ENCODE measurements at places on chromosomes 3 and 15.

DNA sequence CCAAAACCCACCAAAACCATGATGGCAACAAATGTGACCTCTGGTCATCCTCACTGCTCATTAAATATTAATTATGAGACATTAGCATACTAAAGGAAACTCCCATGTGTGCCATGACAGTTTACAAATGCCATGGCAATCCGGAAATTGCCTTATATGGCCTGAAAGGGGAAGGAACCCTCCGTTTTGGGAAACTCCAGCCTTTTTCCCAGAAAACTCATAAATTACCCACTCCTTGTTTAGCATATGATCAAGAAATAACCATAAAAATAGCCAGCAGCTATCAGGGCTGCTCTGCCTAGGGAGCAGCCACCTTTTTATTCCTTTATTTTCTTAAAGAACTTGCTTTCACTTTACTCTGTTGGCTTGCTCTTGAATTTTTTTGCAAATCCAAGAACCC lies 992.7 kb downstream of the NTRK3 start:
- no peak for DNase-seq

DNA sequence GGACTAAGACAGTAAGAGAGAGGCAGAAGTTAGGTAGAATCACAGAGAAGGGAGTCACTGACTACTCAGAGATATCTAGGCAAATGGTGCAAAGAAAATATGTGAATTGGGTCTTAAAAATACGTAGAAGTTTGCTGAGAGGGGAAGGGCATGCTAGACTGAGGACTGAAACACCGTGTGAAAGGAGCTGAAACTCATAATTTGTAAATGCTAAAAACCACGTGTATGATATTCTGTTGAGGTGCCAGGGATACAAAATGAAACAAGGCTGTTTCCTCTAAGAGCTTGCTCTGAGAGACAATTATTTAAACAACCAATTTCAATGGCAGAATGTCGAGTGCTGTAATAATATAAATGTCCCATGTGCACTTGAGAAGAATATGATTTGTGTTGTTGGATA lies 47.2 kb downstream of the NCK1 start:
- no peak for DNase-seq

GRCh38 chr15:25931851-25932250 lies 68.7 kb upstream of the ATP10A start:
- DNase-seq = peak; percentile 36

- DNase-seq = no peak
Observed at GRCh38 chr3:123110282-123110975, 43.6 kb downstream of the PDIA5 start.

GRCh38 chr15:85542895-85543331 lies 162.5 kb downstream of the AKAP13 start:
- DNase-seq = peak; percentile 29

DNA sequence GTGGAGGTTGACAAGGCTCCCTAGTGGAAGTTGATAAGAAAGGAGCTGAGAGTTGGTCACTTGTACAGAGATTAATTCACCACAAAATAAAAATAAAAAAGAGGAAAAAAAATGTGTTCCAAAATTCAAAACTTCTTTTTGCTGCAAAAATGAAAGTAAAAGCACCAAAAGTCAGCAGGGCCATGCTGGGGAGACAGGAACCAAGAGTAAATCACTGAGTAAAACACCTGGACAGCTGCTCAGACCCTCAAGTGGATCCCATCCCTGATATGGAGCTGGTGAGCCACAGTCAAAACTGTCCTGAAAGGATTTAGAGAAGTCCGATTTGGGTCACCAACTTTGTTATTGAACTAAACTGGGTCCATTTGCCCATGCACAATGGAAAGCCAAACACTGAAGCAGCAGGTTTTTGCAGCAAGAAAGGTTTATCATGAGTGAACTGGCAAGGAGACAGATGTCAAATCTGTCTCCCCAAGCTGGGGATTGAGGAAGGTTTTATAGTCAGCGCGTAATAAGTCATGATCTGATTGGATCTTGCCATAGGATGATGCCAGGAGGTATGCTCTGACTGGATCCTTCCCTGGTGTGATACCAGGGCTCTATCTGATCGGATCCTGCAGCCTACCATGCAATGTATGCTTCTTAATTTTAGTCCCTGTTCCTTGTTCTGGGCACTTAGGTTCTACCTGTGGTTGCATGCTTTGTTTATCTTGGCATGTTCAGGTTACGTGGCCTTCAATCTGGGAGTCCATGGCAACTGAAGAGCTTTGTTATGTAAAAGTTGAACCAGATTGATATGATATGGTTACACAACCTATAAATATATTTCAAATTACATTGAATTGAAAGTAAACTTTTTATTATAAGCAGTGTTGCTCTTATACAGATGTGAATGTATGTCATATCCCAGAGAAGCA lies 313.2 kb downstream of the POLQ start:
- no peak for DNase-seq

GRCh38 chr3:31294430-31295149 lies 238.1 kb upstream of the STT3B start:
- no peak for DNase-seq

DNA sequence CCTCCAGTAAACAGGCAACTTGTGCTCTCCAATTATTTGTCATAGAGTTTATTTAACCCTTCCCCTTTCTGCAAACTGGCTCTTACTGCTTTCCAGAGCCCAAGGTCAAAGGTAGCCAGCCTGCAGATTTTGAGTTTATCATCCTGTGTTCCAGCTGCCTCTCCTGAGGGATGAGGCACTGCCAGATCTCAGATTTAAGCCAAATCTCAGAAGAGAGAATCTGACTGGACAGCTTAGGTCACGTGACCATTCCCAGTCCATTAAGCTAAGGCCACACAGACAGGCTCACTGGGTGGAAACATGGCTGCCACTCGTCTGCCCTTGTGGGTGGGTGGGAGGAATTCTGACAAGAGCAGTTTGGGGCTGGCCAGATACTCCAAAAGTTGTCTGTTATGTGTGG lies 8.6 kb upstream of the SIAH2 start:
- DNase-seq = no peak

DNA sequence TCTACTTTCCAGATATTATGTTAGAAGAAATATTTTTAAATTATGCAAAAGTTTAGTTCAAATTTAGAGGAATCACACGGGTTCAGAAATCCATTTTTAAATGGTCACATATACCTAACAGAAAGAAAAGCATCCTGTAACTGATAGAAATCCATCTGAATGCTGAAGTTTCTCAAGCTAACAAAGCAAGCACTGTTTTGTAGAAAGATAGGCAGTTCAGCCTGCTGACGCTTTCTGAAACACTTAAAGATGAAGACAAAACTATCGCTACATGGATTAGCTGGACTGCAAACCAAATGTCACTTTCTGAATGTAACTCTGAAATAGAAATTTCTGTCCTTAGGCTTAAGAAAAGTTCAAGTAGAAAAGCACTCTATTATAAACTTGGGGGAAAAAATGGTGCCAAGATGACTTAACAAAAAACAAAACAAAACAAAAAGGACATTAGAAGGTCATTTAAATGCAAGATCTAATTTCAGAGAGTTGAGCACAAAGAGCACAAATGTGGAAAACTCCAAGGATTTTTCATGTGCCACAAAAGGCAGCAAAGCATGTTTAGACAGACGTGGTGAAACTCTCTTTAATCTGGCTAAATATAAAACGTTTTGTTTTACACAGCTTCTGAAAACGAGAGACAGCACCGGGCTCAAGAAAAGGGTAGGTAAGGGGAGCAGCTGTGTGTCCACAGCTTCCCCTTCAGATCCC lies 1.2 kb downstream of the PLOD2 start:
- no peak for DNase-seq

- no peak for DNase-seq
Observed at GRCh38 chr15:53710906-53711305, 48.6 kb downstream of the WDR72 start.

GRCh38 chr3:141914311-141914710 lies 37.9 kb downstream of the ATP1B3 start:
- DNase-seq = no peak

DNA sequence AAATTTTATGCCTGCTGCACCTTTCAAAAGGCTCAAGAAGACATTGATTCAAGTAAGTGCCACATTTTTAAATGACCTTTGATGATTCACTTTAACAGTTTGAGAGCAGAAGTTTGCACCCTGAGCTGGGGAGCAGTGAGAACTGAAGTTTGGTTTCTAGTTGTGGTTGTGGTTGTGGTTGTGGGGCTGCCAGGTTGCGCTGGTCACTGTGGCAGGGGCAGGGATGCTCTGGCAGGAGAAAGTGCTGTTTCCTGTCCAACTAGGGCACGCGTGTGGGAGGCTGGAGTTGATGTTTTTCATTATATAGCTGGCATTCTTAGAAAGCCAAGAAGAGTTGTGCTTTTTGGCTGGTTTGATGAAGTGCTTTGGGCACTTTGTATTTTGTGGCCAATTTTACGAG lies 339.7 kb upstream of the NR2F2 start:
- no peak for DNase-seq

- DNase-seq = no peak
Observed at GRCh38 chr3:152234657-152235375, 33.9 kb upstream of the MBNL1 start.

DNA sequence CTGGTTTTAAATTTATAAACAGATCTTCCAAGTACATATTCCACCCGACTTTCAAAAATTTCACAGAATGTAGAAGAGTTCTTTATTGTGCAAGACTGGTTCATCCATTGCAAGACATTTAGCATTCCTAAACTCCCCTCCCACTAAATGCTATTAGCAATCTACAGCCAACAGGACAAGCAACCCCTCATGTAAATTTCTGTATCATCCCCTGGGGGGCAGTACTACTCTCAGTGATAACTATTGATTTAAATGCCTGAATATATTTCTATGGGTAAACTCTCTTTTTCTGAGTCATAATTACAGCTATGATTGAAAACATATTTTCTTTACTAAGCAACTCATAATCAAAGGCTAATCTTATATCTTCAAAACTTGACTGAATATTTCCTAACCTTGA lies 10.7 kb upstream of the SLC15A2 start:
- DNase-seq = peak; percentile 28

DNA sequence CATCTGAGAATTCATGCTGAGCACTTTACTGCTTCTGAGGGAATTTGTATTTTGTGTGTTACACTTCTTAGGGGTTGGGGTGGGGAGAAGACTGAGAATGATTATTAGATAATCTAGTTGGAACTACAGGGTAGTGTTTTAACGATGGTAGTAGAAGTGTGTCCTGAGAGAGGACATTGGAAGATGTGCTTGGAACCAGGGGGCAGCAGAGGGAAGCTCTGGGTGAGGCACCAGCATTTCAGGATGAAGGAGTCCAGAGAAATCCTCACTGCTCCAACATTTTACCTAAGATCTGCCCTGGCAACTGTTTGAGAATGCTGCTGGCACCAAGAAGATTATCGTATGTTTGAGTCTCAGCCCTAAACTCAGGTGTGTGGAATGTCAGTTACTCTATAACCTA lies 145.5 kb downstream of the SQOR start:
- no peak for DNase-seq

Data from inflammatory macrophage (primary cell).